Right cardiac atrium (tissue), 5 donors: ENCODE measurements at places on chromosomes 2 and 18. TPM values are rescaled to one million over a fixed set of nuclear protein-coding genes. Genes with fewer than 3 reads are reported as not detected.

Gene FOXD4L1
- total RNA-seq: 0.11 TPM

Gene REG1B
- not detected for total RNA-seq

Gene CRYGD
- not detected for total RNA-seq

Gene TFPI
- total RNA-seq: 62.7 TPM

Gene GRP
- total RNA-seq: not detected

Gene TCF23
- 0.11 TPM for total RNA-seq

Gene TSPYL6
- not detected for total RNA-seq

Gene CCDC148
- total RNA-seq: 2.4 TPM

Gene SLC14A1
- 15.7 TPM for total RNA-seq

Gene COL4A3
- 6.6 TPM for total RNA-seq

Gene SPATA3
- total RNA-seq: not detected

Gene NFATC1
- 21.4 TPM for total RNA-seq

Gene KIAA2012
- not detected for total RNA-seq

Gene SLC11A1
- total RNA-seq: 9.4 TPM

Gene RAB6C
- total RNA-seq: 0.14 TPM

Gene SPDYA
- not detected for total RNA-seq

Gene DAW1
- total RNA-seq: 0.56 TPM

Gene LCT
- total RNA-seq: not detected

Gene TRIM43
- not detected for total RNA-seq

Gene IL1R2
- 3.0 TPM for total RNA-seq

Gene CCDC74B
- 0.72 TPM for total RNA-seq

Gene MTIF2
- total RNA-seq: 39.6 TPM

Gene CHRND
- total RNA-seq: not detected
